ENCODE measurements at places on chromosomes 2 and 18.

- peak; percentile 22 for DNase-seq
Measured at GRCh38 chr2:28544405-28544921, 48.6 kb downstream of the PLB1 start.

DNA sequence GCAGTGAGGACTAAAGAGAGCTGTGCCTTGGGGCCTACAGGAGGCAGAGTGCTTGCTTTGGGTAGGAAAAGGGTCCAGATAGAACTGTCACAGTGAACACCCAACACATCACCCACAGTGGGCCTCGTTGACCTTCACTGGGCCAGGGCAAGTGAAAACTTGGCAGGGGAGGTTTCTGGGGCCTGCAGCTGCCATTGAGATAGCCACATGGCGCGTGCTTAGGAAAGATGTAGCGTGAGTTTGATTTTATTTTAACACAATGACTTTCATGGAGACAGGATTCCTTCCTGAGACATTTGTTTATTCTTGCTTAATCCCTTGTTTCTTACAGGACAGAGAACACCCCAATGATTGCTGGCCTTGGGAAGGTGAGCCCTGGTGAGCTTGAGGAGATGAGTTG is 9.3 kb upstream of the ESPNL start:
- DNase-seq, result no peak

GRCh38 chr2:233413046-233413445 is 58.8 kb downstream of the DGKD start:
- no peak for DNase-seq

DNA sequence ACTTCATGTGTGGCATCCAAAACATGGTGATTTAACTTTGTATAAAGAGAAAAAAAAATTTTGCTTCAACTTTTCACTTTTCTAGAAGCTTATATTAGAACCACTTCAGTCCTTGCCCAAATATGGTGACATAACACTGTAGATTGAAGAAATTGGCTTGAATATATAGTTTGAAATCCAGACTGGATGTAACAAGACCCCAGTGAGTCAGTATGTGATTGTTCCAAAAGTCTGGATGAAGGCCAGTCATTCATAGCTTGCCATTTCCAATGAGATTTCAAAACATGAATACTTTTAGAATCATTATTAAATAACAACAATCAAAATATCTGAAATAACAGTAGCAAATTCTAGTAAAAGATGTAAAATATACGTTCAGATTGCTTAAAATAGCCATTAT is 104.8 kb upstream of the FN1 start:
- DNase-seq, result no peak

GRCh38 chr18:57833441-57834101 is 30.5 kb upstream of the ATP8B1 start:
- peak; percentile 3 for DNase-seq

- no peak for DNase-seq
Measured at GRCh38 chr2:62364791-62365528, 141.0 kb downstream of the TMEM17 start.

DNA sequence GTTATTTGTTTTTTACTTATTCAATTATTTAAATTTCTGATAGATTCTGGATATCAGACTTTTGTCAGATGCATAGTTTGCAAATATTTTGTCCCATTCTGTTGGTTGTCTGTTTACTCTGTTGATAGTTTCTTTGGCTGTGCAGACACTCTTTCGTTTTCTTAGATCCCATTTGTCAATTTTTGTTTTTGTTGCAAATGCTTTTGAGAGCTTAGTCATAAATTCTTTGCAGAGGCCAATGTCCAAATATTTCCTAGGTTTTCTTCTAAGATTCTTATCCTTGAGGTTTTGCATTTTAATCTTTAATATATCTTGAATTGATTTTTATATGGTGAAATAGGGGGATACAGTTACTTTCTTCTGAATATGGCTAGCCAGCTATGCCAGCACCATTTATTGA is 112.7 kb upstream of the SESTD1 start:
- no peak for DNase-seq

GRCh38 chr2:48227617-48228344 is 302.2 kb upstream of the STON1 start:
- no peak for DNase-seq

GRCh38 chr18:78448106-78448505 is 531.5 kb upstream of the SALL3 start:
- DNase-seq, result no peak

DNA sequence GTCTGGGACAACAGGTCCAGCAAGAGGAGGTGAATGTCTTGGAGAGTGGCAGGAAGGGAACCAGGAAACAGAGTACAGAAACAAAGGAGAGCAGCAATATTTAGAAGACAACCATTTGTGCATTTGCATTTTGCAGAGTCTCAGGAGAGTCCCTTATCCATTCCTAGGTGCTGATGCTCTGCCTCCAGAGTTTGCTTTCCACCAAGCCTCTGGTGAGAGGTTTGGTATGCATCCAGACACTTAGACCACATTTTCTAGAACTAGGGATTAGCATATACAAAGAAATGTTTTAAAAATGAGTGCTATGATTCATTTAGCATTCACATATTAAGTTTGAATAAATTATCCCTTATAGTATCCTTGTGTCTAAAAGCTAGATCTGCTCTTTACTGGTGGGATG is 18.5 kb upstream of the LRATD1 start:
- no peak for DNase-seq

DNA sequence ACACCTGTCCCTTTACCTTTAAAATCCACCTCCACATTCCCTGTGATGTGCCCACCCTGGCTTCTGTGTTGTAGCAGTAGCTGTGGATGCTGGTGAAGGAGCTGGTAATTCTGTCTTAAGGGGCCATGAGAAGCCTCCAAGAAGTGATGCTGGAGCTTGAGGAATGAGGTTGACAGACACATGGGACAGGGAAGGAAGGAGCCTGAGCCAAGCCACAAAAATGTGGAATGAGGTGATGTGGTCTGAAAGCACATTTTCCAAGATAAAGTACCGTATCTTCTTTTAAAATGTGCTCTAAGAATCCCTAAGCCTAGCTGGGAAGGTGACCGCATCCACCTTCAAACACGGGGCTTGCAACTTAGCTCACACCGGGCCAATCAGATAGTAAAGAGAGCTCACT is 31.2 kb downstream of the VWA3B start:
- DNase-seq, result no peak

- DNase-seq, result no peak
Measured at GRCh38 chr2:63587814-63588384, 378 bp downstream of the WDPCP start.

DNA sequence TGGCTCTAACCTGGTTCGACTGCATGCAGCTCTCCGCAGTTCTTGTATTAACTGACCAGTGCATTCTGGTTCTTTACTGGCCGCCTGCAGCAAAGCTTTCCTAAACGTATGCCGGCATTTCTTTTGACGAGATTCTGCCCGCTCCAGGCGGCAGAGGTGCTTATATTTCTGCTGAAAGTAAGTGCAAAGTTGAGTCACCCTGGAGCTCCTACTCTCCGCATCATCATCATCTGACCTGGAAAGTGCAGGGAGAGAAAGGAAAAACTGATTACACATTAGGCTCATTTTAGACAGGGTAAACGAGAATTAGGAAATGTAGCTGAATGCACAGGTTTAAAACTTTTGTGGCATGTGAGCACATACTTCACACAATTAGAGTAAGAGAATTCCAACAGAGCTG is 57.9 kb downstream of the INO80D start:
- DNase-seq, result no peak

- DNase-seq, result peak; percentile 72
Measured at GRCh38 chr2:10028988-10029874, 14.1 kb upstream of the KLF11 start.

DNA sequence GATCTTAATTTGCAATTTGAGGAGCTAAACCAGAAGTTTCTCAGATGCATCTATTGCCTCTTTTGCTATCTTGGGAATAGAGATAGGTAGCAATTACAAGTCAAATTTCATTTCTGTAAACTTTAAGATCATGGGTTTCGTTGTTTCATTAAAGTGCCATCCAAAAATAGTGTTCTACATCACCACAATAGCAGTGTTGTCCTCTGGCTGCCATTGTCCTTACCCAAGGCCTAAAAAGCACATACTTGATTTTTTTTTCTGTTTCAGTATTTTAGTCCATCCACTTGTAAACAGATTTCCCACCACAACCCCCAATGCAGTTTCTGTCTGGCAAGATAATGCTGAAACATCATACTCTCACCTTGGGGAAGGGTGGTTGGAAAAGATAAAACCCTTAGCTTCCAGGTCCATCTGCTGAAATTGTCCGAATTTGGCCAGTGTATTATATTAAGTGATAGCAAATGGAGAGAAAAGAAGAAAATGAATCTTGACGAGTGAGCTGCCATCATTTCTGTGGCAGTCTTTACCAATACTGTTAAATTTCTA is 136.2 kb downstream of the LCLAT1 start:
- DNase-seq, result no peak

DNA sequence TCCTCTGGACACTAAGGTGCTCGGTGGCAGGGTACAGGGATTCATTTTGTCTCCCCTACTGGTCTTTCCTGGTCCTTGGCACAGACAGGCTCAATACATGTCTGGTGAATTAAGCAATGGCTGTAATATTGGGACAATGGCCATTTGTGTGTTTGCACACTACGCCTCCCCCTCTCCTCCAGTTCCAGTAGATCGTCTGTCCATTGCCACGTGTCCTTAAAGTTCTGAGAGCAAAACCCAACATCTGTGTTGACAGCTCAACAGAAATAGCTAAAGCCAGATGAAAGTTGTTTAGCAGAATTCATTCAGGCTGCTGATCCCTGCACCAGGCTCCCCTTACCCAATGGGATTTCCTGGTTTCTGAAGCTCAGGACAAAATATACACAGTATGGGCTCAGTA is 9.0 kb upstream of the FABP1 start:
- DNase-seq, result no peak

DNA sequence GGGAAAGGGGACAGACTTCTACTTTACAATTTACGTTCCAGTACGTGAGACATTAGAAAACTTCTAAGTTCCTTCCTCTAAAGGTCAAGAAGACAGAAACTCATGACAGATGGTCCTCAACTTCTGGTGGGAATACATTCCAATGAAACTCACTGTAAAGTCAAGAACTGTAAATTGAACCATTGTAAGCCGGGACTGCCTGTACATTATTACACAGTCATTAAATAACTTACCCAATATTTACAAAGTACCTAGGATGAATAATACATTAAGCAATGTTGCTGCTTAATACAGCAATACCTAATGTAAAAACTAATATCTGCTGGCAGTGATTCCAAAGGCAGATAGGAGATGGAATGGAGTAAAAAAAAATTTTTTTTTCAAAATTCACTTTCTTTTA is 51.9 kb downstream of the CDH2 start:
- DNase-seq, result no peak

DNA sequence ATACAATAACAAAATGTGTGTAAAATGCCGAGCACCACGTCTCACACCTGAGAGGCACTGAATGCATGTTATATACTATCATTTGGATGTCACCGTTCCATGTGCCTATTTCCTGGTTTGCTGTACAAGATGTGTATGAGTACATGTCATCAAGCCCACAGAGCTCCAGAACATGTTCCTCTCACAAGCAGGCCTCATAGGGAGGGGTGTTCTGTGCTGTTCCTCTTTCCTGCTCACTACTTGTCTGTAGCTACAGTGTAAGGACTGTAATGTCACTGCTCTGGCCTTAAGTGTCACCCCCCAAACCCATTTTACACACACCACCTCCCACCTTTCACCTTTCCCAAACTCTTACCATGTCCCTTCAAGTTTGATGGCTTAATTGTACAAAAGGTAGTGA is 1.8 kb downstream of the AFF3 start:
- no peak for DNase-seq

GRCh38 chr18:28723506-28723905 is 546.6 kb upstream of the CDH2 start:
- no peak for DNase-seq

- peak; percentile 72 for DNase-seq
Measured at GRCh38 chr18:32049393-32050171, 31.0 kb downstream of the RNF125 start.

GRCh38 chr2:28269019-28269784 is 123.5 kb upstream of the FOSL2 start:
- no peak for DNase-seq

- peak; percentile 39 for DNase-seq
Measured at GRCh38 chr2:20650393-20650876, 463 bp downstream of the HS1BP3 start.

- no peak for DNase-seq
Measured at GRCh38 chr18:26705757-26706156, 157.4 kb upstream of the KCTD1 start.

DNA sequence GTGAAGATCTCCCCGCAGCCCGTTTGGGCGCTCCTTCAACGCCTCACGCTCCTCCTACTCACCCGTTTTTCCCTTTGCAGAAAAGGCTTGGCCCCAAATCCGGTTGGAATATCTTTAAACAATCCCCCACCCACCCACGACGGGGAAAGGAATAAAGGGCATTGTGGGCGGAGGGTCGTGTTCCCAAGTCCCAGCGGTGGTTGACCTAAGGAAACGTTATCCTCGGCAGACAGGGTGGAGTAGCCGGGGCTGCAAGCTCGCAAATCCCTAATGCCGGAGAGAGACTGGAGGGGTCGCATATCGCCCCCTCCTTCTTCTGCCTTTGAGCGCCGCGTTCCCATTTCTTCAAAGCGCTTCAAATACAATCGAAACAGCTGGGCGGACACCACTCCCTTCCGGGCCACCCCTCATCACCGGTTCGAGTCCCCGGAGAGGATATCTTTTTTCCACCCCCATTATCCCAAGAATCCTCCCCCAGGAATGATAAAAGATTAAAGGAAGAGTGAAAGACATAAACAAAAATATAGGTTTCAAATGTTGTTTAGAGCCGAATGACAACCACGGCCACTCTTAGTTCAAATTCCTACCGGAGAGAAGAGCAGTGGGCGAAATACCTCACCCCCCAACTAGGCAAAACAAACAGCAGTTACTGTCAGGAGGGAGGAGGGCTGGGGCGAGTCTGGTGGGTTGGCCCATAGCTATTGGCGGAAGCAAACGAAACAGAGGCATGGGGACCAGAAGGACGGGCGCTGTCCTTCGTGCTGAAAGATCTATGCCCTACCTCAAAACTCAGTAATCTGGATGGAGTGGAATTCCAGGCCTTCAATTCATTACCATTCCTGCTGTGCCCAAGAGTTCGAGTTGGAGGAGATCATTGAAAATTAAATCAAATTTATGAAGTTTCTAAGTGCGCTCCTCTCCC is 2.8 kb upstream of the GAD1 start:
- DNase-seq, result no peak

DNA sequence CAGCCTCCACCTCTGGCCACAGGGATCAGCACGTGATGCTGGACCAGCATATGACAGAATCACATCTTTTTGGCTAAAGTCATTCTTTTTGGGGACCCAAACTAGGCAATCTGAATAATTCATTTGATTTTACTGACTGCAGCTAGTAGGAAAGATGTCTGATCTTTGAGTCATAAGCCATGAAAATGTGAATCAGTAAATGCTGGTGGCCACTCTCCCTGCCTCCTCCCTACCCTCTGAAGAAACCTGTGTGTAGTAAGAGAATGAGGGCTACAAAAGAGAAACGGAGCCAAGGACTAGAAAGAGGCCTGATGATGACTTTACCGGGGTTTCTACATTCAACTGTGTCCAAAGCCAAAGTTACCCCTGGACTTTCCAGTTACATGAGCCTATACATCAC is 10.1 kb upstream of the LRPPRC start:
- DNase-seq, result no peak

All from CD4-positive, alpha-beta T cell treated with Interleukin-2 at 100 ng/mL for 4 hours (primary cell).